RPMI8226 (cell line): ENCODE measurements at places on chromosomes 11 and 22.

DNA sequence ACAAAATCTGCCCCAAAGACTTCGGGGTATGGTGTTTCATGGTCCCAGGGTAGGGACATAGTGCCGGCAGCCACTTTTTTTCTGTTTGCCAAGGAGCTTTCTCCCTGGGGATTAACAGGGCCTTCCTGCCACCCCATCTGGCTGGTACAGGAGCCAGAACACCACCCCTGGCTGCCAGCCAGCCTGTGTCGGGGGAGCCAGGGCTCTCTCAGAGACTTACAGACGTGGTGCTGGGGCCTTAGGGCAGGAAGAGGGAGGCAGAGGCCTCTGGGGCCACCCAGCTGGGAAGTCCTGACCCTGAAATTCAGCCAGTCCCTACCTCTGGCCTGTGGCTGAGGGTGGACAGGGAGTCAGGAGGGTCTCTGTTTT, 52.4 kb upstream of the CDON start:
- DNase-seq = peak; percentile 42

GRCh38 chr11:19890308-19890707, 177.7 kb downstream of the NAV2 start:
- no peak for DNase-seq

- no peak for DNase-seq
These were observed 51.3 kb upstream of the OR9G4 start for GRCh38 chr11:56799691-56800210.

DNA sequence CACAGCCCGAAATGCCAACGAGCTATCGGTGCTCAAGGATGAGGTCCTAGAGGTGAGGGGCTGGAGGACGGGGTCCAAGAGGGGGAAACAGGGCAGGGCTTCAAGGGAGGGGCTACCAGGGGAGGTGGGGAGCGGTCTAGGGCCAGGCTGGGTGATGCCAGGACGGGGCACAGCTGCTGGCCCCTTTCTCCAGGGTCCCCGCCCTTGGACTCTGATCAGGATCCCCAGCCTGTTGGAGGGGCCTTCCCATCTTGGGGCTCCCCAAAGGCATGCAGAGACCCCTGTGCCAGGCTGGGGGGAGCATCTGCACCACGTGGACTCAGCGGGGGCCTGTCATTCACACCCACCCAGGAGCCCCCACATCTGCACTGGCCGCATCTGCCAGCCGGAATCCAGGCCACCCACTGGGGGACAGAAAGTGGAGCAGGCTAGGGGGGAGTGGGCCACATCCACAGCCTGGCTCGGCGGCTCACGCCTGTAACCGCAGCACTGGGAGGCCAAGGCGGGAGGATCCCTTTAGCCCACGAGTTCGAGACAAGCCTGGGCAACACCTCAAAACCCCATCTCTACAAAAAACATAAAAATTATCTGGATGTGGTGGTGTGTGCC, 18.9 kb downstream of the EPS8L2 start:
- DNase-seq = no peak

DNA sequence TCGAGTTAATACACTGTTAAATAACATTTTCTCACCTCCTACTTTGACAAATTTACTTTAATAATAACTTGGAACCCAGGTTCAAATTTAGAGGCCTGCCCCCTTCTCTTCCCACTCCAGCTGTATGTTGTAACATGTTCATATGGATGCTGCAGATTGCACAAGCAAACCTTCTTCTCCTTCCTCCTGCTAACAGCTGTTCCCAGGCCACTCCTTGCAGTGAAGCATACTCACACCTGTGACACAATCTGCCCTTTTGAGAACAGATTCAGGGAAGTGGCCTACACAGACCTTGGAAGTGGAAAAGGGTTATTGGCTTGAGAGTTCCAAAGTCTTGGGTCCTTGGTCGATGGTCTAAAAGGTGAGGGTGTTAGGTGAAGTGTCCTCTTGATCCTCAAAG, 131.9 kb downstream of the TEAD1 start:
- peak; percentile 13 for DNase-seq

DNA sequence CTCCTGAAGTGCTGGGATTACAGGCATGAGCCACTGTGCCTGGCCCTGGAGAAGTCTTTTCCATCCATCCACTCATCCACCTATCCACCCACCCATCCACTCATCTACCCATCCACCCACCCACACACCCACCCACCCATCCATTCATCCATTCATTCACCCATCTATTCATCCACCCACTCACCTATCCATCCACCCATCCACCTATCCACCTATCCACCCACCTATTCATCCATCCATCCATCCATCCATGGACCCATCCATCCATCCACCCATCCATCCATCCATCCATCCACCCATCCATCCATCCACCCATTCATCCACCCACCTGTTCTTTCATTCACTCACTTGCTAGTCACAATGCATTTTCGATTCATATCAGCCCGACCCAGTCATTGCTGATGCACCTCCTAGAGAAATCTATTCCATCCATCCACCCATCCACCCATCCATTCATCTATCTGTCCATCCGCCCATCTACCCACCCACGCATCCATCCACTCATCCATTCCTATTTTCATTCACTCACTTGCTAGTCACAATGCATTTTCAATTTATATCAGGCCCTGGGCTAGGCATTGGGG, 17.7 kb upstream of the SUN2 start:
- DNase-seq = no peak

DNA sequence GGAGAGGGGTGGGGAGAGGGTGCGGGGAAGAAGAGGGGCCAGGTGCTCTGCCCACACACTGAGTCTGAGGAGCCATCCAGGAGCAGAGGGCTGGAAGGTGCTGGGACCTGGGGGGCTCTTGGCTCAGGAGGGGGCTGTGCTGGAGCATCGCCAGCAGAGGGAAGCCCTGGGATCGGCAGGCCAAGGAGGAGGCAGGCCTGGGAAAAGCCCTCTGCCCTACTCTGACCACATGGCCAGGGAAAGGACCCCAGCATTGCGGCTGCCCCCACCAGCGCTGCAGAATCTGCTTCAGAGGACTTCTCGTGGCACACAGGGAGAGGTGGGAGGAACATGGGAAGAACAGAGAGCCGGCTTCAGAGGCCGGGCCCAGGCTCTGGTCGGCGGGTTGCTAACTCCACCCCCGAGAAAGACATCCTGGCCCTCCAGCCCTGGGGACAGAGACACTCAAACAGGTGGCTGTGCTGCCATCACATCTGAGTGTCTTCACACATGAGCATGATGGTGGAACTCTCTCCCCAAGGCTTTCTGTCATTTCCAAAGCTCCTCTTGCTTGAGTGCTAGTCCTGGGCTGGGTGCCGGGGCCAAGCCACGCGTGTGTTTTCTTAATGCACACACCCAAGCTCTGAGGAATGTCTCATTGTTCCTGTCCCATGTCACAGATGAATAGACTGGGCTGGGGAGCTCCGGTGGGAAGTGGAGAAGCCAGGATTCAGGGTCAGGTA, 1378.0 kb downstream of the BRD1 start:
- peak; percentile 60 for DNase-seq

DNA sequence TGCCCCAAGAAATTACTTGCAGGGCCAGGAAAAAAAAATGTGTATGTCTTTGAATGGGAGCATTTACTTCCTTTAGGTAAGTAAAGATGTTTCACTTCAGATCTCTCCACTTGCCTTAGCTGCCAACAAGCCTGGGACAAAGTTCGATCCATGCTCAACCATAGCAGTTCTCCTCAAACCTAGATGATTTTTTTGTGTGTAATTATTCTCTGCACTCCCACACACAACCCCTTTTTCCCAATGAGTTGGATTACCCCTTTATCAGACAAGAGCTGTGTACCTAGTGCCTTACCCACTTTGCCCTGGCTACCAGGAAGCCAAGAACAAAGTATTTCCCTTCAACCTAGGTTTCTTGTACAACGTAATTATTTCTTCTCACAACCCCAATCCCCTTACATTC, 35.6 kb downstream of the TPBGL start:
- DNase-seq = no peak

DNA sequence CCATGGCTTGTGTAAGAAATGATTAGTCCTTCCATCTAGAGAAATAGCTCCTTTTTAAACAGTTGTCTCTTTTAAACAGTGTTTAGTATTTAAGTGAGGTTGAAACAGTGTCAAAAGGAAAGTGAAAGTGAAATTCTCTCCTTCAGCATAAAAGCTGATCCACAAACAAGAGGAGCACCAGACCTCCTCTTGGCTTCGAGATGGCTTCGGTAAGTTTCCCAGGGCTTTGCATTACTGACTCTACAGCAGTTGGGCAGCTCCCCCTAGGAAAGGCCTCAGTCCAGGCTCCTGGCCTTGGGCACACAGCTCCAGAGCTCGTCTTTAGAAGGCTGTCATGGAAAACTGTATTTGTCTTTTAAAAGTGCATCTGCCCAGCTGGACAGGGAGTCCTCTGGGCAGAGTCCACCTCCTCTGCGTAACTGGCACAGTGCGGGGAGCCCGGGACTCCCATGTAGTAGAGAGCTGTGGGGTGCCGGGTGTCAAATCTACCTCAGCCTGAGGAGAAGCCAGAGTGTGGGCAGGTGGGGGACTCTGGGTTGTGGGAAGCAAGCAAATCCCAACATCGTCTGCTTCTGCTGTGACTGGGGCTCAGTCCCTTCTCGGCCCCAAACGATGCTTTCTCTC, at the start of gene PLAAT4:
PLAAT4 (plus strand) TSS at position 140 of the 624 bp plus-strand sequence; CDS start at position 201, 61 bp downstream.
- peak; percentile 75 for DNase-seq

GRCh38 chr11:44709966-44710365, 16.8 kb upstream of the TSPAN18 start:
- no peak for DNase-seq
